Frontal cortex (tissue), 4 donors: ENCODE measurements at places on chromosomes 12 and 14.

DNA sequence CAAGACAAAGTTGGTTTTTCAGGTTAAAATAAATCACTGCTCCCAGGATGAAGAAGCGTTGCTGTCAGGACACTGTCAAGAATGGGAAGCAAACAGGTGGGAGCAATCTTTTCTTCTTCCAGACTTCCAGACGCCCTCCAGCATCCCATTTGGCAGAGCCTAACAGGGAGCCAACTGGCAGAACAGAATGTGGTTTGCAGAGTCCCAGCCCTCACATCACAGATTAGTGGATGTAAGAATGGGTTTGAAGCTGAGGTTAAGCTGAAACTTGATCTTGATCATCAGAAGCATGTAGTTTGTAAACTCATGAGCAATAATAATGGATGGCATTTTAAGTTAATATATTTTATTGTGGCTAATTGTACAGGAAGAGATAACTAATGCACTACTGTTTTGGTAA lies 636.4 kb downstream of the SLC6A15 start:
- DNase-seq = no peak

GRCh38 chr12:65465766-65466547 lies 187.5 kb downstream of the MSRB3 start:
- DNase-seq = no peak

DNA sequence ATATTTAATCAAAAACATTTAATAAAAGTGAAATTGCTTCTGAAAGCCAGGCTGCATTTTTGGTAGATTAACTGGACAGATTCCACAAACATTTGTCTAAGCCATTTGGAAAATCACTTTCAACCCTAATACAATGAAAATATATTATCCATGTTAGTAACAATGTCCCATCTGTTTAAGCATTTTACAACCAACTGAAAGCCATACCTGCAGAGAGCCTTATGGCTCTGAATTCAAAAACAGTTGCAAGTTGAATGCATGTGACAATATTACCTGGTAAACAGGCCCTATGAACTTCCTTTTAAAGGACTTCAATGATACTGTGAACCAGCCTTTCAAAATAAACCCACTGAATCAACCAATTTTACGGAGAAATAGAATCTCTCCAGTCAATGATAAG lies 468.1 kb downstream of the BTG1 start:
- no peak for DNase-seq

- no peak for DNase-seq
These were observed 32.6 kb downstream of the MOK start for GRCh38 chr14:102272392-102272791.

GRCh38 chr14:88895116-88895515 lies 70.7 kb downstream of the TTC8 start:
- no peak for DNase-seq

DNA sequence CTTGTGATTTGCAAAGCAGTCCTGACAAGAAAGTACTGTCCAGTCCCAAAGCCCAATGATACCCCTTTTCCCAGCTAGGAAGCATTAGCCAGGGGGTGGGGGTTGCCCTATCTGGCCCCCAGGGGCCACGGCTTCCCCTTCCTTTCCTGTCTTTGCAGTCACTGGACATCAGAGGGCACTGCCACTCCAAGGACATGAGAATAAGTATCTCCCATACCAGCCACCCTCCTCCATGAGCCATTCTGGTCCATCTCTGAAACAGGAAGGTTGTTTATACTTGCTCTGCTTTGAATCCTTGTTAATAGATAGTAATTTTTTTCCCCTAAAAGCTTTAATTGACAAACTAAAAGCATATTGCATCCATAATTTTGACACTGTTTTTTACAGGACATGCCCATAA lies 29.7 kb downstream of the RBM19 start:
- no peak for DNase-seq

DNA sequence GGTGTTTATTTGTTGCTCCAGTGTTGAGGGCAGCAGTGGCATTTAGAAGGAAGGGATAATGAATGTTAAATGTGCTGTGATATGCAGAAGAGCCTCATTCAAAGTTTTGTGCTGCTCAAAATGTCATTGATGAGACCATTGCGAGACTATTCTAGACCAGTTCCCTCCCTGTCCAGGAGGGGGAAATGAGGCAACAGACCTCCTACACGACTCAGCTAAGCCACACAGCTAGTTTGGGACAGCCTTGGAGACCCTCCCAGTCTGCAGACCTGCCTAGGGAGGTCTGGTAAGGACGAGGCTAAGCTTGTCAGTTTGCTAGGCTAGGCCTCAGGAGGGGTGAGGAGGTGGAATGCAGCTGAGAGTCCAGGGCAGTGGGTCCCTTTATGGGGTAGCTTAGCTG lies 116.0 kb downstream of the NRXN3 start:
- no peak for DNase-seq

DNA sequence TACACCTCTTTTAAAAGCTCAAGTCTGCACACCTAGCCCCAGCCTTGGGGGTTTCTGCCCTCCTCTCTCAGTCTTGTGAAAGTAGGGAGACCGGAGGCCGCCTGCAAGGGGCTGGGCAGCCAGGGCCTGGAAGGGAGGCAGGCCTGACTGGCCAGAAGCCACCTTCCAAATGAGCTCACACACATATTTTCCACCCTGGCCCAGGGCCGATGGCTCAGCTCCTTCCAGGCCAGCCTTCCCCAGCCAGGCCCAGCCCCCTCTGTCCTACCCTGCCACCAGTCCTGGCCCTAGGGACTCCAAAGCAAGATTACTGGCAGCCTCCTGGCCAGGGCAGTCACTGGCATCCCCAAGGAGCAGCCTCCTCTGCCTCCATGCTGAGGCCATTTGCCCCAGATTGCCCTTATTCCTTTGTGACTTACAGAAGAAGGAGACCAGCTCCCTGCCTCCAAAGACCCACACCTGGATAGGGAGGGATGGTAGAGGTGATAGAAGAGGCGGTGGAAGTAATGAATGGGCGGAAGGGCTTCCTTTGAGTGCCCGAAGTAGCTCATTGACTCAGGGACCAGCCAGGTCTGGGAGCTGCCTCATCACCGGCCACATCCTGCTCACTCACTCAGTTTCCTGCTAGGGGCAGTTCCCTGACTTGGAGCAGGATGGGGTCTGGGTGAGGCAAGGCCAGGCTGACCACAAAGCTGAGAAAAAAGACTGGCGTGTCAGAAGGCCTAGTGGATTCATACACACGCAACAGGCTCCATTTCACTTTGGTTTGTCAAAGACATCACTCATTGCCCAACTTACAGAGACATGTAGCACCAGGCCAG lies 14.8 kb downstream of the MMP14 start:
- peak; percentile 32 for DNase-seq

- no peak for DNase-seq
These were observed 628 bp downstream of the TAS2R30 start for GRCh38 chr12:11133816-11134215.

DNA sequence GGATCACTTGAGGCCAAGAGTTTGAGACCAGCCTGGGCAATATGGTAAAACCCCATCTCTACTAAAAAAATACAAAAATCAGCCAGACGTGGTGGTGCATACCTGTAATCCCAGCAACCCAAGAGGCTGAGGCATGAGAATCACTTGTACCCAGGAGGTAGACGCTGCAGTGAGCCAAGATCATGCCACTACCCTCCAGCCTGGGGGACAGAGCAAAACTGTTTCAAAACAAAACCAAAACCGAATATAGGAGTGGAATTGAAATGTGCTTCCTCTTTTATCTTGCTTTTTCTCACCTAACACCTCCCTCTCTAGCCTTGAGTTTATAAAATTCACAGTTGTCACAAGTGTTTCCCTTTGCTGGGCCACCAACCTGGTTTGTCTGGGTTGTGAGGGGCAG lies 181.9 kb downstream of the PAH start:
- DNase-seq = no peak

GRCh38 chr14:74018174-74018585 lies 908 bp downstream of the ENTPD5 start:
- peak; percentile 42 for DNase-seq

GRCh38 chr14:102965971-102966655 lies 43.6 kb downstream of the AMN start:
- DNase-seq = no peak

DNA sequence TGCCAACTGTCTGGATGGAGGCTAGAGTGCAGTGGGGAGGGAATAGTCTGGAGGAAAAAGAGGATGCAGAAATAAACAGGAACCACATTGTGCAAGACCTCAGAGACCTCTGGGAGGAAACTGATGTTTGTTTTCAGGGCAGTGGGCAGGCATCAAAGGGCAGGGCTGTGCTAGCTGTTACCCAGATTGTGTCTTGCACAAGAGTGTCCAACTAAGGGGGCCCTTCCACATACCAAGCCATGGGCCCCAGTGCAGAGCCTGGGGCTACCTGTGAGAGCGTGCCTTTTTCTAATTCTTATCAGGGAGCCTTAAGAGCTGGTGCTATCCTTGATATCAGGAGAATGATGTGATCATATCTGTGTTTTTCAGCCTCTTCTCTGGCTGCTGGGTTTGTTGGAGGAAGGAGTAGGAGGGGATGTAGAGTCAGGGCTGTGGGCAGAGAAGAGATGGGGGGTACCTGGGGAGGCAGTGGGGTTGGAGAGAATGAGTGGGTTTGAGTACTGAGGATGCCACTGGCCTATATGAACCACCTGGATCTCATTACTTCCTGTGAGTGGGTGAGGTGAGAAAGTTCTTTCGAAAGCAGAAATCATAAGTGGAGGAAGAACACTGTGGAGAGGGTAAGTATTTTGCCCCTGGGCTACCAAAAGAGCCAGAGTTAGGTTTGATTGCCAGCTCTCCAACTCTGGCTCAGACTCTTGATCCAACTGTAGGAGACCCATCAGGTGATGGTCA lies 259.2 kb upstream of the CRY1 start:
- no peak for DNase-seq

- no peak for DNase-seq
These were observed 16.1 kb upstream of the KRT80 start for GRCh38 chr12:52207895-52208294.

DNA sequence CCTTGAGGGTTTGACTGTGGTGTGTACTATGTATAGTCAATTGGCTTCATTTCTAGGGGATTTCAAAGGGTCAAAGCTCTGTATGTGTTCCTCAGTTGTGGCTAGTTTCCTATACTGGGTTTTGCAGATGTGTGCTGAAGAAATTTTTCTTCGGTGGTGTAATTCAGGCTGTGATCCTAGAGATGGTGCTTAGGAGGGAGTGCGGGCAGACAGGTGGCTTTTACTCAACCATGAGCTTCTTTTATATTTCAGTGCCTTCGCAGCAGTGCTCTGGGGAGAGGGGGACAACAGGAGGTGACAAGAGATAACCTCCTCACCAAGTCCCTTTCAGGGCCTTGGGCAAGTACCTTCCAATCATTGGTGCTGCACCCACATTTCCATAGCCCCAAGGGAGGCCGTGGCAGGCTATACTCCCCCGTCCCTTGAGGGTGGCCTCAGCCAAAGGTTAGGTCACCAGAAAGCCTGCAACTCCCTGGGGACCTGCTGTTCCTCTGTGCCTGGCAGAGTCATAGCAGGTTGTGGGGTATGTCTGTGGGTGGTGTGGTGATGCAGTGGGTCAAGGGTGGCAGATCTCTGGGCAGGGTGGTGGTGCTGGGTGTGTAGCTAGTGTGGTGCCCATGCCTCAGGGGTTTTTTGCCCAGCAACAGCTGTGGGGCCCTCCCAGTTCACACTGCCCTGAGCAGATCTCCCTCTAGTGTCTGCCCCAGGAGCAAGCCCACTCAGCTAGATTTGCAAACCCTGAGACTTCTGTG lies 37.0 kb upstream of the TMX1 start:
- no peak for DNase-seq

DNA sequence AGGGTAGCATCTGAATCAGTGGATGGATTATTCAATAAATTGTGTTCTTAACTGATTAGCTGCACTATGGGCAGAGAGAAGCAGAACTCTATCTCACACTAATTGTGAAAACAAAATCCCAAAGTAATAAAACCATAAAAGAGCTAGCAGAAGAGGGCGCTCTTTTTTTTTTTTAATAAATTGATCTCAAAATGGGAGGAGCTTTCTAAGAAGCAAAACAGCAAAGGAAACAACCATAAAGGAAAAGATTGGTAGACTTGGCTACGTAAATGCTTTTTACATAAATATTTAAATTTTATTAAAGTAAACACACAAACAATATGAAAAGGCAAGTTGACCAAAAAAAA lies 1.5 kb upstream of the TM7SF3 start:
- no peak for DNase-seq

GRCh38 chr12:123105211-123105826 lies 45.6 kb downstream of the PITPNM2 start:
- DNase-seq = no peak

- DNase-seq = no peak
These were observed 14.2 kb upstream of the PAX9 start for GRCh38 chr14:36647417-36647823.

DNA sequence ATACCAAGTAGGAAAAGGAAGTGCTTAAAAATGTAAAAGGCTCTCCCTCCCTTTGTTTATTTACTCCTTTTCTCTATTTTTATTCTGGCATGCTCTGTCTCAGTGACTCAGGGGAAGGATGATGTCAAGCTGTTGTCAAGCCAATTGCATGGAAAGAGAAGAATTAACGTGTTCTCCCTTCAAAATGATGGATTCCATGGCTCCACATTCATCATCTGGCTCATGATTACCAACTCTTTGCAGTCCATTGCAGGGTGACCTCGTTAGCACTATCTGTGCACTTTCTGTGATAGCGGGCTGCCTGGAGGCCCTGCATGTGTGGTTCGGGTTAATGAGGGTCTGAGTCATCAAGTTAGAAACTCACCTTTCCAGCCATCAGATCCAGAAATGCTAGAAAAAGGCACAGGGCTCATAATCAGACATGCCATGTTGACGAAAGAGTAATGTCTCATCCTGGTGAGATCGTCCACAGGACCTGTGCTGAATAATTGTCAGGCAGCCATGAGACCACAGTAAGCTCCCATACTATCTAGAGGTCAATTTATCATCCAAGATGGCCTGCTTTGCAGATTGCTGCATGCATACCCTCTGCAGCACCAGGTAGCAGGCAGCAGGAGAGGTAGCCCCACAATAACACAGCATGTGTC lies 79.2 kb upstream of the BTG1 start:
- no peak for DNase-seq

DNA sequence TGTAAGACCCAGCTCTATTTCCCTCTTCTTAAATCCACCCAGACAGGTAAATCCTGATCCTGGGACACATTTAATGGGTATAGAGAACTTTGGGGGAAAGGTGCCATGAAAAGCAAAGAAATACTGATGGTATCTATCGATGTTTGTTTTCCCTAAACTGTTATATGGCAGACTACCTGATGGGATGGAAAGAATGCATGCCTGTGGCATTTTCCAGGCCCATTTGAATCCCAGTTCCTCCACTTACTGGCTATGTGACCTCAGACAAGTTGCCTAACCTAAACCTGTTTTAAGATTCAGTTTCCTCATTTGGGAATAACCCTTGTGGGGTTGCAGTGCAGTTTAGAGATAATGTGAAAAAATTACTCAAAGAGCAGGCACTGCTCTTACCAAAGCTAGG lies 404.5 kb downstream of the FUT8 start:
- no peak for DNase-seq

- DNase-seq = no peak
These were observed 268.6 kb downstream of the BTG1 start for GRCh38 chr12:91877022-91877421.

DNA sequence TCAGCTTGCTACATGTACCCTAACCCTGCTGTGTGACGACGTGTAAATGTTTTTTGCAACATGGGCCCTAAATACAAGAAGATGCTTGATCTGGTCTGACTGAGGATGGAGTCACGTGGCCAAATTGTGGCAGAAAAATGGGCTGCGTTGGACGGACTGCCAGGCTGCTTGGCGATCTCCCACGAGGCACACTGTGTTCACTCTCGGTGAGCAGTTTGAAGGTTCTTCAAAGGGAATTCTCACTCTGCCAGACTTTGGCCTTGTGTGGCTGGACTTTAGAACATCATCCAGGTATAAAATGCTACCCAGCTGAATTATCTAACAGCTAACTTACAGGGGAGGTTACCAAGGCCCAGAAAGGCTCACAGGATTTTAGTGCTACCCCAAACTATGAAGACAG lies 85.1 kb downstream of the KDM2B start:
- DNase-seq = no peak
